ENCODE measurements at places on chromosomes 3 and 15.

GRCh38 chr3:58965865-58966264 is 84.0 kb downstream of the CFAP20DC start:
- DNase-seq, result peak; percentile 70

- DNase-seq, result no peak
Measured at GRCh38 chr3:24495326-24495994, 810 bp upstream of the THRB start.

- DNase-seq, result peak; percentile 80
Measured at GRCh38 chr3:171257251-171258203, 202.7 kb downstream of the TNIK start.

DNA sequence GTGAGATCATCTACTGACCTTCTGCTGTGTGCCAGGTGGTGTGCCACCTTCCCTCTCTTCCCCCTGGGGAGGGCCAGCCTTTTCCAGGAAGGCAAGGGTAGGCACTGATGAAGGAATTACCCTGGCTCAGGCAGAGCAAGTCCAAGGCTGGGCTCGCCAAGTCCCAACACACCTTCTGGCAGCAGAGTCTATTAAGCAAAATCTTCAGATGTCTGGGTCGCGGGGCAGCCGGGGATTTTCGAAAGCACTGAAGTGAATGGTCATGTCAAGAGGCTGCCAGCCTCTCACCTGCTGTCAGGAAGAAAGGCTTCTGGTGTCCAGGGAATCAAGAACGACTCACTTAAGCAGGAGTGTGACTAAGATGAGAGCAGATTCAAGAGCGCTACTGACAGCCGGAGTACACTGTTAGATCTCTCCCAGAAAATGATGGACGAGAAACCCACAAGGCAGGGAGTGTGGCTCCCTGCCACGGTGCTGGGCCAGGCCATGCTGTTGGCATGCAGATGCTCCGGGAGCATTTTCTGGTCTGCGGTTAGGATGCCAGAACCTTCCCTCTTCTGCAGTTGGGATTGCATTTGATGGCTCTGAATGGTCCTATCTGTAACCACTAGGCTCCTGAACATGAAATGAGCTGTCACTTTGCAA is 479.8 kb downstream of the SHQ1 start:
- peak; percentile 44 for DNase-seq

DNA sequence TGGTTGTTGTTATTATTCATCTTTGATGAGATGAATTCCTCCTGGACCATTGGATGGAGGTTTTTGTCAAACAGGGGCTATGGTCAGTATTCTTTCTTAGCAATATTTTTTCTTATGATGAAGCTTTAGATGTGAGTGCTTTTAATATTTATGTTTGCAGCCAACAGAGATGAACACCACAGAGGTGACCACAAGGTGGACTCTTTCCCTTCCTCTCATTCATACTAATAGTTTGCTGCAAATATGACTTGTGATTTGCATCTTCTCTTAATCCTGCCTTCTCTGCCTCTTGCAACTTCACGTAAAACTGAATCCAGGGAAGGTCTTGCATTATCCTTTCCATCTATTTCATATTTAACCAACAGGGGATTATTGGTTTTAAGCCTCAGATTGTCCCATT is 473.1 kb upstream of the UBE2E2 start:
- DNase-seq, result no peak

DNA sequence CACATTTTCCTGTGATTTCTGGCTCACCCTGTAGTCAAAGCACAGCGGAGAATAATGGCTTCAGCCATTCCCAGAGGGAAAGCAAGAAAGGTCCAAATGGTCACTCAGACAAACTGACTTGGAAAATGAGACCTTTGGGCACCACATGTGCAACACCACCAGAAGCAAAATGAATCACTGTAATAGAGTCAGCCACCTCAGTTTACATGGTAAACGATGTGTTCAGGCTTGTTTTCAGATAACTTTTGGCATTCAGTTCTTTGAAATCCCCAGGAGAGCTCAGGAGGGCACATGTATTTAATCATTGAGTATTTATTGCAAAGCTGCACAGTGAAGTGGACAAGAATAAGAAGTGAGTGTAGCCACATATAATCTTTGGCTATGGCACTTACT is 38.4 kb upstream of the ALCAM start:
- DNase-seq, result no peak

Data from fibroblast of upper back skin (primary cell).